Left renal cortex interstitium (tissue), 4 donors: ENCODE measurements at places on chromosomes 11 and 22.

- no peak for DNase-seq
These were observed 1.1 kb downstream of the YWHAH start for GRCh38 chr22:31945443-31945855.

GRCh38 chr22:48584170-48584569 lies 1243.5 kb downstream of the BRD1 start:
- no peak for DNase-seq

DNA sequence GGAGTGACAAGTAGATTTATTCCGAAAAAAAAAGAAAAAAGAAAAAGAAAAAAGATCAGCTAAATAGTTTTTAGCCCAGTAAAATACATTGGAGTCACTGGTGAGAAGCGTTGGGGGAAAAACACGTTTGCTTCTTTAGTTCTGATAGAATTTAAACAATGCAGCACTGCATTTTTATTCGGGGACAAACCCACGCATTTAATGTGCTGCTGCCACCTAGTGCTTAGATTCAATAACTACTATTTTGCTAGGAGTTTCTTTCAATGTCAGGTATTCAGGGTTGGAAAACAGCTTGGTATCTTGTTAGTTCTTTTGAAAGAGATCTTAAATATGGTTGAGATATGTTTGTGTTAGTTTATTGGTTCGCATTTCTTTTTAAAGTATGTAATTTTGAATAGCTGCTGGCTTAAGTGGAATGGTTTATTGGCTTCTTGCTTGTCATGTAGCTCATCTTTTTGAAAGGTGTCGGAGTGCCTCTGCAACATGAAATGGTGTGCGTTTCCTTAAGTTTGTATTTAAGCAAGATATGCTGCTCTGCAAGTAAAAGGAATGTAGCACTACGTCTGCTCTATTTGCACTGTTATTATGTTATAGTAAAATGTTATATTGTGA lies 41.9 kb downstream of the SVIP start:
- peak; percentile 11 for DNase-seq

DNA sequence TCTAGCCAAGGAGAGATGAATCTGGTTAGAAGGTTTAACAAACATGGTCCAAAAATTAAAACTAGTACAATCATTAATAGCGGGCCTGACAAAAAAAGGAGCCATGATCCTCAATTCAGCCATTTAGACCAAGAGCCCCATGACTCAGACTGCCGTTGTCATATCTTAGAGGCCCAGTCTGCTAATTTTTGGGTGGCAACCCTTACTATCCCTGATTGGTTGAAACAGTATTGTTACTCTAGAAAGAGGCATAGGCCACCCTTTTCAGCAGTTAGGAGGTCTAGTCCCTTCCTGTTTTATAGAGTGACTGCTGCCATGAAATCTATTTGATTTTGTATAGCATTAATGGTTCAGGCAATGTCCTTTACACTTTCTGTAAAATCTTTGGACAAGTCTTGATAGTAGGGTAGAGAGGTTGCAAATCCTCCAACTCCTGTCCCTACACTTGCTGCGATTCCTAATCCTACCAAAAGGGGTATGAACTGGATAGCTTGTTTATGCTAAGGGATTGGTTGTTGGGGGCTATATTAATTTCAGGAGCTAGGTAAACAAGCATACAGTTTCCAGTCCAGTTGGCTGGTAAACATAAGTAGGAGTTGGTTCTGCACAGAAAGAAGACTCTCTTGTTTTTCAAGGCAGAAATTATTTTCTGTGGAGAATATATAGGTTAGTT lies 1056.3 kb upstream of the CNTN5 start:
- no peak for DNase-seq

- DNase-seq: no peak
These were observed 1.1 kb upstream of the CD248 start for GRCh38 chr11:66317723-66318599.

GRCh38 chr22:36986242-36986821 lies 32.9 kb downstream of the TST start:
- no peak for DNase-seq

DNA sequence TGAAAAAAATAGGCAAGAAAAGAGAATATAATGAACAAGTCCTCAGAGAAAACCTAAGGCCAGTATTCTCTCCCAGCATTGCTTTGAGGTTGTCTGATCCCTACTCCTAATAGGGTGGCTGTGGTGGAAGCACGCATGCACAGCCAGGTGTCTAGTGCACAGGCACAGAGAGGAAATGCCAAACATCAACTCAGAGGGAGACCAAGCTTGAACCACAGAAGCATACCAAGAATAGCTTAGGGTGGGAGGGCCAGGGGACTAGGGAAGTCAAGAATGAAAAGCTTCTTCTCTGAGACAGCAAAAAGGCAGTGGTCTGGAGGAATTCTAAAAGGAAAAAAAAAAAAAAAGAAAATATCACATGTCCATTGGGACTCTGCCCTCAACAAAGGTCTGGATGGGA lies 244.1 kb upstream of the API5 start:
- no peak for DNase-seq

DNA sequence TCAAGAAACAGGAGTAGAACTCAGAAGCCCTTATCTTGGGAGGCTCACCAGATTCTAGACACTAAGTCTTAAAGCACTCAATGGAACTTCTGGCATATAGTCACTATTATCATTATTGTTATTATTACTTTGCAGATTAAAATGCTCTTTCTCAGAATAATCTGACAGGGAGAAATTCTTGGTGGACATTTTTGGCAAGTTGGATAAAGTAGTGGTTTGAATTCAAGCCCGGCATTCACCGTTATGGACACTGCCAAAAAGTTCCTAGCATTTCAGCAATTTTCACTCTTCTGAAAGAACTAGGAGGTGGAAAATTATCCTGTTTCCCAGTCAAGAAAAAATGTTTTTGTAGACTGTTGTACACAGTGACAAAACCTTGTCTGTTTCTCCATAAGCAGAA lies 179.6 kb upstream of the ISX start:
- no peak for DNase-seq
